ENCODE measurements at places on chromosomes 2 and 18.

DNA sequence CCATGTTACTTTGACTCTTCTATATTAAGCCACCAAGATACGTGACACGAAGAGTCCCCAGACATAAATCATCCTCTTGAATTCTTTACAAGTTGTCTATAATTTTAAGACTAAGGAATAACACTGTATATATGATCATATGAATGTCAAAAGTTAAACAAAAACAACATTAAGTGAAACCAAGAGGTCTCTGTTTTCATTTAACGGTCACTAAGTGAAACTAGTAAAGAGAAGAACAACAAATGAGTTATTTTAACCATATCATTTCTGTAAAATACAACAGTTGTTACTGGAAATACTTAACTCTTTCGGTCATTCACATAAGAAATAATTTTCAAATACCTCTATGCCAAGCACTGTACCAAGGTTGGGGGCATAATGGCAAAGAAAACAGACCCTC, 45.7 kb upstream of the STK17B start:
- DNase-seq: no peak

DNA sequence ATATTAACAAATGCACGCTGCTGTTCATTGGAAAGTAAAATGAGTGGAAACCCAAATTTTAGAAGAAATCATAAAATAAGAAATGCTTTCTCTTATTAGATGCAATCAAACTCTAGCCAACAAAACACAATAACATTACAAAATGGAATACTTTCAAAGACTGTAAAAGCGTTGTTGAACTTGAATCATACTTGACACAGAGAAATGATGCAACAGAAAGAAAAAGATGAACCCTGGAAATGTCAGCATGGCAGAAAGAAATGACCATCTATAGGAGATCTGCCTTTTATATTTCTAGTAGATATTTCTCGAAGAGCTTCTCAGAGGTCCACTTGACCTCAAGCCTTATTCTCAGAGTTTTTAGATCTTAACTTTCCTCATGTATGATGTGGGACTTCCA, 170.6 kb upstream of the MEIS1 start:
- no peak for DNase-seq

GRCh38 chr18:49073437-49073836, 122.7 kb upstream of the SMAD7 start:
- no peak for DNase-seq

GRCh38 chr2:218259099-218259961, 1.5 kb upstream of the GPBAR1 start:
- DNase-seq: no peak

- no peak for DNase-seq
These were observed 544 bp downstream of the LRATD1 start for GRCh38 chr2:14633061-14633460.

GRCh38 chr2:63712748-63713147, 124.0 kb downstream of the MDH1 start:
- DNase-seq: no peak

DNA sequence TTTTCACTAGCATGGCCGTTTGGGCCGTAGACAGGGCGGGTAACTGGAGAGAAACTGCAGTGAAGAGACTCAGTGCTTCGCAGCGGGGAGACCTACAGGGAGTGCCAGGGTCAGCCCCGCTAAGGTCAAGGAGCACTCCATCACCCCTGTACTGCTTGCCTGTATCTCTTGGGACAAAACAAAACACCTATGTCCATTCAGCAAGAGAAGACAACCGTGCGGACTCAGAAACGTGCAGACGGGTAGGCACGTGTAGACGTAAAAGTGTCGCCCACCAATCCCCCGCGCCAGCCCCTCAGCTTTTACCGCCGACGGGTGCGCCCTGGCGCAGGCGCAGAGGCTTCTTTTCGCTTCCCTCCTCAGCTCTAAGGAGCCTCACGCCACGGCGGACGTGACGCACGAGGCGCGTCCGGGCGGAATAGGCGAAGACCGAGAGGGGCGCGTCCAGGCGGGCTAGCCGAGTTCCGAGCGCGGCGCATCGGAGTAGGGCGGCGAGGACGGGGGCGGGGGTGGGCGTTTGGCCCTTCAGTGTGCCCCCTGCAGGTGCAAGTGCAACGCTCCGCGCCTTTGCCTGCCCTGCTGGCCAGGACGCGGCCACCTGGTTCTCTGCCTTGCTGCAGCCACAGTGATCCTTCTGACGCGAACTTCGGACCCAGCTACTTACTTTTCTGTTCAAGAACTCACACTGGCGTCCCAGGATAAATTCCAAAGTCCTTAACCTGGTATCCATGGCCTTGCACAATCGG, 3.3 kb upstream of the SOS1 start:
- DNase-seq: peak; percentile 78

DNA sequence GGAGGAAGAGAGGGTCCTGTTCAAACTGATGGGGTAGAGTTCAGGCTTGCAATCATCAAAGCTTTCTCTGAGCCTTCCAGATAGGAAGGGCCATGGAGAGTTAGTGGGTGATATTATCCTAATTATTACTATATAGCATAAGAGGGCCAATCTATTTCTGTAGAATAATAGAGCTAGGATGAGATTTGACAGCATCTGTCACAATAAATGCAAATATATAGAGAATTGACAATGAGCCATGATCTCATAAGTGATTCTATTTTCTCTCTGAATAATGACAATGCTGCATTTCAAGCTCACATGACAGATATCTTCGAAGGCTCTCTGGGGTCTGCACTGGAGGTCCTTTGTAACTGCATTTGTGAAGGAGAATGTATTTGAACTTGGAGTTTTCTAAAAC, 521.9 kb upstream of the CELF4 start:
- DNase-seq: no peak

DNA sequence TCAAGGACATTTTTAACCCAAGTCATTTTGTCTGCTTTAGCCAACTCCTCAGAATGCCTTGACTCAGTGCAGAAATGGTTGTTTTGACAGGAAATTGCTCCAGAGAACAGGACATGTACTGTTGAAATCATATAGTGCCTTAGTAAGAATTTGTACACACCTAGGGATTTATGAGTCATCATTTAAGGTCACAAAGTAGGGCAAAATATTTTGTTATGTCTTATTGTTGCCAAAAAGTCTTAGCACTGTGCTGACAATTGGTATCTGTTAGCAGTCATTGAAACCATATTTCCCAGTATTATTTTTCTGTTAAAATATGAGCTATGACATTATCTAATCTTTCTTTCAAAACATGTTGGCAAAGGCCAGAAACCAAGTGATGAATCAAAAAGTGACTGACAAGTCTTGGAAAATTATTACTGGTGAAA, 104.5 kb downstream of the OSBPL6 start:
- no peak for DNase-seq

GRCh38 chr2:127857265-127857808, 618 bp downstream of the POLR2D start:
- DNase-seq: no peak

DNA sequence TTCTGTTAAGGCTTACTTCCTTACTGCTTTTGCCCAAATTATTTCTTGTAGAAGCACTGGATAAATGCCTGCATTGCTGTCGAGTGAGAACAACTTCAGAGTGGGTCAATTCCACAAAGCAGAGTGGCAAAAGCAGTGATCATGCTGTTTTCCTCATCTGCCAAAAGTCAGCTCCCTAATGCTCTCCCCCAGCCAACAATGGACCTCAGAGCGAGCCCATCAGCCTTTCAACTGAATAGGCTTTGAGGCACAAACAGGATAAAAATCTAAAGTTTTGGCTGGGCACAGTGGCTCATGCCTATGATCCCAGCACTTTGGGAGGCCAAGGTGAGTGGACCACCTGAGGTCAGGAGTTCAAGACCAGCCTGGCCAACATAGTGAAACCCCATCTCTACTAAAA, 222.7 kb downstream of the TCF4 start:
- DNase-seq: no peak

DNA sequence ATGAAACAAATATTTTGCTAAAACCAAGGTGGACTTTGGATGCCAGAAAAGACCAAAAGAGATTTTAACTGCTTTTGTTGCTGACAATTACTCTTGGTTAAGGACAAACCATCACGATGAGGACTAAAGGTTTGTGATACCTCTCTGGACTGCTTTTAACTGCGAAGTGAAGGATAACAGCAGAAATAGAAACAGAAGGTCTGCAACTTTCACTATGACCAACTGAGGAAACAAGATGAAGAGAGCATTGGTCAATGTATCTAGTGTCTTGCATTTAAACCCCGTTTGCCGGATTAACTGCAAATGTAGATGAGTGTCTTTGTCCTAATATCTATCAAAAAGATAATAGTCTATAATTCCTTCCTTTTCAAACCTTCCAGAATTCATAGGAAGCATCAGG, 541.7 kb downstream of the ERBB4 start:
- DNase-seq: no peak

- DNase-seq: no peak
These were observed 154.4 kb upstream of the HNMT start for GRCh38 chr2:137809837-137810236.

- DNase-seq: no peak
These were observed 182.4 kb downstream of the ALPK2 start for GRCh38 chr18:58446391-58447060.

GRCh38 chr18:25454270-25454659, 102.3 kb upstream of the ZNF521 start:
- no peak for DNase-seq

DNA sequence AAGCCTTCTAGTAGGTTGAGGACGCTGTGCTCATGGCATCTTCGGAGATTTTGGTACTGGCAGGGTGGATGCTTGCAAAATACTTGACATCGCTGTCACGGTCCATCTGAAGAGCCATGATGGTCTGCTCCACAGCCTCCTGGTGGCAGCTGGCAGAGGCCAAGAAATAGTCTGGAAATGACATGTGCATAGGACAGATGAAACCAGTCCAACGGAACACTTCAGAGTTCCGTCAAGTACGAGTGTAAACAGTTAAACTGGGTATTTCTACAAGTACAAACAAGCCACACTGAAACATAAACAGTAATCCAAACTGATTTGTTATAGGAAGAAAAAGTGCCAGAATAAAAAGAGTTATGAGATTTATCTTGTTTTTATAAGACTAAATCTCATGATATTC, 66.6 kb downstream of the PPP4R1 start:
- DNase-seq: no peak

- no peak for DNase-seq
These were observed 25.9 kb downstream of the THAP4 start for GRCh38 chr2:241611062-241611461.

DNA sequence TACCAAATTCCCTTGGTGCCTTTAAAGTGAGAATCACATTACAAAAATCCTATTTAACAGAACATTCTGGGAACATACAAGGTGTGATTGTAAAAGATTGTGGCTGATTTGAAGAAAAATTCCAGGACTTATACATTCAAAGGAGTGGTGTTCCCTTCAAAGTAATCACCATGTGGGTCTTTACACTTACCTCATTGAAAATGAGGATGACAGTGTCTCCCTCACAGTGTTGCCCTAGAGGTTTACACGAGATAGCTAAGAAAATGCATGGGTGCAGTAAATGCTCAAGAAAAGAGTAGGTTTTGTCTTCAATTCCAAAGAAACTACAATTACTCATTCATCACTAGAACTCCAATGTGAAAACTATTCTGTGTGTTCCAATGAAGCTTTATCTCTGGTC, 331.5 kb downstream of the SLC4A3 start:
- DNase-seq: no peak

GRCh38 chr18:57635003-57635822, 13.6 kb upstream of the NARS1 start:
- DNase-seq: peak; percentile 67

- no peak for DNase-seq
These were observed 3.2 kb downstream of the NR4A2 start for GRCh38 chr2:156329031-156329926.

- DNase-seq: no peak
These were observed 72.7 kb downstream of the KCNG2 start for GRCh38 chr18:79870301-79871025.

GRCh38 chr18:57533868-57534510, 52.5 kb downstream of the FECH start:
- no peak for DNase-seq

DNA sequence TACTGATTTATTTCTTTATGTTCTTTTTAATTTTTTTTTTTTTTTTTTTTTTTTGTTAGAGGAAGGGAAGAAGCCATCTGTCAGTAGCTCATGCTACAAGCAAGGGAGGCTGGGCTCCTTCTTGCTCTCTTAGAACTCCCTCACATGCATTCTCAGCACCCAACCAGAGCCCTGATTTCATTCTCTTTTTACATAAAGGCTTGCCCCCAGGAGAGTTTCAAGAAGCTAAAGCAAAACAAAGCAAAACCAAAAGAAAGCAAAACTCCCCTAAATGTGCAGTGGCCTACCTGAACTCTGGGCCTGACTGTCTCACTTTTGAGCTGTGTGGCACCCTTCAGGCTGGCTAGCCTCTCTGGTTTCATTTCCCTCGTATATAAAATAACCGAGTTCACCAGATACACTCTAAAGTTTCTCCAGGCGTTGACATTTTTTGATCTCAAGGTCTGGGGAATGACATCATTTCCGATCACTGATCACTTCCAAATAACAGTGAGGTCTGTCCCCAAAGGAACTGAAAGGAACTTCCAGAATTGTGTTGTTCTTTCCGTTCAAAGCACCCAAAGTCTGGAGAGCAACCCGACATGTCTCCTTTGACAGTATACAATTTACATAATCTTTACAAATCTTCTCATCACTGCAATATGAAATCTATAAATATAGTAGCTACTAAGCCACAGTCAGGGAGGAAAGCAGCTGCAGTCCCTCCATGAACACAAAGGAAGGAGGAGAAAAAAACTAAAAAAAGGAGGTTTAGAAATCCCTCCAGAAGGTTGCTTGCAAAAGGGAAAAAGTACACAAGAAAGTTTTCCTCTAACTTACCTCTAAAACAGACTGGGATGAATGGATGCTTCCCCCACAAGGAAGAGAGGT, 145.6 kb upstream of the NCK2 start:
- no peak for DNase-seq

GRCh38 chr2:215637651-215638050, 201.8 kb upstream of the FN1 start:
- DNase-seq: no peak

DNA sequence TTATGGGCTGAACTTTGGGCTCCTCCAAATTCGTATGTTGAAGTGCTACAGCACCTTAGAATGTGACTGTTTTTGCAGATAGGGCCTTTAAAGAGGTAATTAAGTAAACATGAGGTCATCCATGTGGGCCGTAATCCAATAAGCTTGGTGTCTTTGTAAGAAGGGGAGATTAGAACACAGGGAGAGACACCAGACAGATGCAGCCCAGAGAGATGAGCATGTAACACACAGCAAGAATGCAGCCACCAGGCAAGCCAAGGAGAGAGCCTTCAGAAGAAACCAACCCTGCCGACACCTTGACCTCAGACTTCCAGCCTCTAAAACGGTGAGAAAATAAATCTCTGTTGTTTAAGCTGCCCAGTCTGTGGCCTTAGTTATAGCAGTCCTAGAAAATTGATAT, 74.3 kb downstream of the HRH4 start:
- DNase-seq: no peak

- DNase-seq: peak; percentile 61
These were observed 12.7 kb downstream of the ABI2 start for GRCh38 chr2:203340791-203341487.

DNA sequence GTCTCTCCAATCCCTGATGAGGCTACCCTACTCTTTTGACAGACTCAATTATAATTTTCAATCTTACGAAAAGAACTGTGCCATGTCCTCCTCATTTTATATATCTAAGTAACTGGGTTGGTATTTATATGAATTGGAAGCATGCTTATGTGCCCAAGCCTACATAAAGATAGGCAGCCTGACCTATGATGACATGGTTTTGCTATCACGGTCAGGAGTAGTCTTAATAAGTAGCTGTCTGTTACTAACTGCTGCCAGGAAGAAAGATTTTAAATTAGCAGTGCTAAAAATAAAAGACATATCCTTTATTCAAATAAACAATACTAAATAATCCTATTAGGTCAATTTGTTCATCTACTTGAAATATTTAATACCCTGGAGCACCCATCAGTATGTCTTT, 102.0 kb upstream of the DTNA start:
- DNase-seq: no peak

GRCh38 chr2:168552450-168552856, 96.4 kb downstream of the CERS6 start:
- no peak for DNase-seq
